ENCODE measurements at places on chromosomes 3 and 15. TPM values are rescaled to one million over a fixed set of nuclear protein-coding genes. Genes with fewer than 3 reads are reported as not detected.

TMIE gene
- total RNA-seq, result not detected

SEC22C gene
- 40.0 TPM for total RNA-seq

CD96 gene
- not detected for total RNA-seq

ATP8B4 gene
- total RNA-seq, result 0.18 TPM

DNAH1 gene
- 0.42 TPM for total RNA-seq

ACVR2B gene
- 10.0 TPM for total RNA-seq

NR2E3 gene
- total RNA-seq, result not detected
